ENCODE measurements at places on chromosomes 5 and 9.

- no peaks in the 10 kb centered on the region for H3K4me1 ChIP-seq
- no peaks in the 10 kb centered on the region for H3K36me3 ChIP-seq
- DNase-seq, result no peak
- H3K27ac ChIP-seq, result no peak overlapping the region
- H3K27me3 ChIP-seq, result no peaks in the 10 kb centered on the region
Observed at GRCh38 chr5:64213531-64213930, 47.9 kb downstream of the RNF180 start.

DNA sequence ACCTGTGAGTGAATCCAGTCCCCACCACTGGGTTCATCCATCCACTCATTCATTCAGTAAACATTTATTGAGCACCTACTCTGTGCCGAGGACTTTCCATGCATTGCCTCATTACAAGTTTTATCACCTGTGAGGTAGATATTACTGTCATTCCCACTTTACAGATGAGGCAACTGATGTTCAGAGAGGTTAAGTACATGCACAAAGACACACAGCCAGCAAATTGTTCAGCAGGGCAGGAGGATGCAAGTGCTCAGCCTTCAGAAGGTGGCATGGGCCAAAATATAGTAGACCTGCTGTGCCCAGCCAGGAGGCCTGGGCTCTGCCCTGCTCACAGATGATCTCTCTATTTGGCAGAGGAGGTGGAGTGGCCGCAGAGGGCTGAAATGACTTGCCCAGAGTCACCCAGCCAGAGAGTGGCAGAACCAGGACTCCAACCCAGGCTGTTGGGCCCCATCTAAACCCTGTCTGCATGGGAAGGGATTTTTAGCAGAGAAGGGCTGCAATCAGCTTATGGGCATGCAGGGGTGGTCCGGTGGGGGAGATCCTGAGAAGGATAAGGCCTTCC is 7.6 kb upstream of the NEURL1B start:
- no peaks in the 10 kb centered on the region for H3K36me3 ChIP-seq
- DNase-seq, result no peak
- no peaks in the 10 kb centered on the region for H3K27me3 ChIP-seq
- H3K4me1 ChIP-seq, result no peaks in the 10 kb centered on the region
- no peak overlapping the region for H3K4me3 ChIP-seq

GRCh38 chr5:60843936-60844905 is at the start of gene ELOVL7:
Gene ELOVL7 (minus strand): TSS chr5:60844269. CDS start chr5:60787397, 56,872 bp downstream.
- no peak within 1 kb of the TSS for H3K27ac ChIP-seq
- DNase-seq, result peak; percentile 40
- peaks cover 12% of the 10 kb centered on the region for H3K4me1 ChIP-seq
- H3K36me3 ChIP-seq, result no peaks in the 10 kb centered on the region

DNA sequence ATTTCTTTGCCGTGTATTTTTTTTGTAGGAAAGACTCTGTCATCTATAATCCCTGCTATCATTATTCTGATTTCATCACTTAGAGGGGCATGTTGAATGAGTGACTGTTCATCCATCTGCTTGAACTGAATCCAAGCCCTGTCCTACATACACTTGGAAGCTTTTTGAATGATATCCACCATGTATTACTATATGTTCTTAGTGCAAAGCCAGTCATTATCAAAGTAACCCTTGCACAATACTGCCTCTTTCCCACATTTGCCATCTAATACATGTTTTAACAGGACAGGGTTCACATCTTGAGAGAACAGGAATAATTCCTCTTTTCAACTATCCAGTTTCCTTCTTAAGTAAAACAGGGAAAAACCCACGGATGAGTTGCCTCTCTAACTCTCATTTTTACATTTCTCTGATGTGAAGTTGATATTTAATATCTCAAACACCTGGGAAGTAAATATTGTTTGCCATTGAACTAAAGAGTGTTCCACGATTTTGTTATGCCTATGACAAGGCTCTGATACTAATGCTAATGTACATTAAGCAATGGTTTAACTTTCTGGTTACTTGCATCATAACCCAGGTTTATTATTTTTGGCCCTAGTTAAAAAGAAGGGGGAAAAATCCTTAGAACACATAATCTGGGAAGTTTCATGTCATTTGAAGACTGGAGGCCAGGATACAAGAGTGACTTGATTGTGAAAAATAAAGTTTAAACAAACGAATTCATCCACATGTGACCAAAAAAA is 103.7 kb upstream of the TARS1 start:
- H3K4me1 ChIP-seq, result peaks cover 8% of the 10 kb centered on the region
- no peak overlapping the region for H3K27ac ChIP-seq
- DNase-seq, result no peak
- H3K36me3 ChIP-seq, result no peaks in the 10 kb centered on the region
- H3K4me3 ChIP-seq, result no peak overlapping the region

DNA sequence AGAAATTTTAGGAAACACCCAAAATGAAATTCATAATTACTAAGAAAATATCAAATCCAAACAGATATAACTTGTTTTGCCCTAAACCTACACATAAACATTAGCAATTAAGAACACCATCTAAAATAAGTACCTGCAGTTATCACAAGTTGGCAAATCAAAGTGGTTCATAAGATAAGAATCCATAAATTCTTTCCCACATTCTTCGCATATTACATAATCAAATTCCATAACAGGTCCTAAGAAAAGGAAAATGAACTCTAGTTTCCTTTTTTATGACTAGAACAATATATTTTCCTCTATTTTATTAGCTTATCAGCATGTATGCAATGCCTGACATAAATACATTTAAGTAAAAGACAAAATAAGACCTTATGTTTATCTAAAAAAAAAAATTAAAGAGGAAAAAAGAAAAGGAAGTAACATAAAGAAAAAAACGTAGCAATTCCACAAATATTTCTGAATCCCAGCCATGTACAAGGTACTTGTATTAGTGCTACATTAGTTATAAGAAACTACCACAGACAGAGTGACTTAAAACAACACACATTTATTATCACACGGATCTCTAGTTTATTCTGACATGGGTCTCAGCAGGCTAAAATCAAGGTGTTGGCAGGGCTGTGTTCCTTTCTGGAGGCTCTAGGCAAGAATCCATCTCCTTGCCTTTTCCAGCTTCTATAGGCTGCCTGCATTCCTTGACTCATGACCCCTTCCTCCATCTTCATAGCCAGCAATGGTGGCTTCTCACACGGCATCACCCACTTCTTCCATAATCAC is 7.5 kb downstream of the XPA start:
- no peak for DNase-seq
- H3K4me3 ChIP-seq, result no peak overlapping the region
- no peaks in the 10 kb centered on the region for H3K4me1 ChIP-seq
- H3K27me3 ChIP-seq, result no peaks in the 10 kb centered on the region

GRCh38 chr5:72494623-72495124 is 12.5 kb downstream of the ZNF366 start:
- H3K4me1 ChIP-seq, result no peaks in the 10 kb centered on the region
- H3K36me3 ChIP-seq, result no peaks in the 10 kb centered on the region
- no peaks in the 10 kb centered on the region for H3K27me3 ChIP-seq
- H3K27ac ChIP-seq, result no peak overlapping the region
- no peak for DNase-seq
